Ovary (tissue), 10 donors: ENCODE measurements at places on chromosomes 12 and 14. TPM values are rescaled to one million over a fixed set of nuclear protein-coding genes. Genes with fewer than 3 reads are reported as not detected.

GRCh38 chr12:130608132-130608531 is 108.0 kb downstream of the RIMBP2 start:
- H3K27ac ChIP-seq = no peak overlapping the region
- no peak overlapping the region for H3K4me3 ChIP-seq
- H3K4me1 ChIP-seq = no peaks in the 10 kb centered on the region
- H3K36me3 ChIP-seq = no peaks in the 10 kb centered on the region
- no peak for DNase-seq
- no peaks in the 10 kb centered on the region for H3K27me3 ChIP-seq

- H3K4me3 ChIP-seq = no peak overlapping the region
- DNase-seq = no peak
- H3K27ac ChIP-seq = no peak overlapping the region
- H3K27me3 ChIP-seq = no peaks in the 10 kb centered on the region
- H3K4me1 ChIP-seq = no peaks in the 10 kb centered on the region
These were observed 89.2 kb upstream of the TMEM260 start for GRCh38 chr14:56490379-56490778.

- H3K27ac ChIP-seq = no peak overlapping the region
- no peaks in the 10 kb centered on the region for H3K36me3 ChIP-seq
- no peaks in the 10 kb centered on the region for H3K27me3 ChIP-seq
- no peak overlapping the region for H3K4me3 ChIP-seq
- DNase-seq = no peak
These were observed 190.4 kb downstream of the PAH start for GRCh38 chr12:102726686-102727085.

GRCh38 chr12:109069307-109070271 is 17.2 kb downstream of the USP30 start:
- H3K4me3 ChIP-seq = no peak overlapping the region
- H3K4me1 ChIP-seq = no peaks in the 10 kb centered on the region
- H3K27ac ChIP-seq = no peak overlapping the region
- H3K36me3 ChIP-seq = no peaks in the 10 kb centered on the region

Gene SNAPC1
- 5.2 TPM for polyA plus RNA-seq
